Progenitor cell of endocrine pancreas (in vitro differentiated cells): ENCODE measurements at places on chromosomes 16 and 17.
A peak's percentile ranks its signal among the peaks of the same experiment; 100 is the strongest.

GRCh38 chr16:84043486-84044117 is 1.0 kb upstream of the SLC38A8 start:
- DNase-seq, result no peak

- no peak for DNase-seq
Observed at GRCh38 chr17:4953451-4953961, 2.6 kb downstream of the ENO3 start.

DNA sequence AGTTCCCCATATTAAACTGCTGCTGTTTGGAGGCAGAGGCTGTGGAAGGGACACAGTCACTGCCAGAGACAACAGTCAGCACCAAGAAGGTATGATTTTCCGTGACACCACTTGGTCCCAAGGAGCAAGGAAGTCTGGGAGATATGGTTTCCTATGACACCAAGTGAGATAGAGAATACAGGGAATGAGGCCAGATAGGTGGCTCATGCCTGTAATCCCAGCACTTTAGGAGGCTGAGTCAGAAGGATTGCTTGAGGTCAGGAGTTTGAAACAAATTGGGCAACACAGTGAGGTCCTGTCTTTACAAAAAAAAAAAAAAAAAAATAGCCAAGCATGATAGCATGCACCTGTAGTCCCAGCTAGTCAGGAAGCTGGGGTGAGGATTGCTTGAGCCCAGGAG is 90.8 kb downstream of the ABCC12 start:
- no peak for DNase-seq

DNA sequence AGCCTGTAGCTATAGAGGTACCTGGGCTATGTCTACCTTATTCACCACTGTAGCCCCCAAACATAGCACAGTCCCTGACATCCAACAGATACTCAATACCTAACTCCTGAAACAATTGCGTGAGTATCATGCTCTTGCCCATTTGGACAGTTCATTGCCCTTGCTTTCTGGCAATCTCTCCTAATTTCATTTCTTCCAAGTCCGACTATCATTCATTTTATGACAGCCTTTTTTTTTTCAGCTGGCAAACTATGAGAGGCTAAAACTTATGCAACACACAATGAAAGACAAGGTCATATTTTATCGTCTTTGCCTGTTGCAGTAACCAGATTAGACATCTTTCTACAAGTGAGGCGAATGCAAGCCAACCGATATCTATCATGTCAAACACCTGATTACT is 169.2 kb downstream of the RBFOX1 start:
- DNase-seq, result no peak

- no peak for DNase-seq
Observed at GRCh38 chr16:27289669-27290068, 21.1 kb upstream of the NSMCE1 start.

- no peak for DNase-seq
Observed at GRCh38 chr17:75064460-75064859, 17.4 kb downstream of the KCTD2 start.

DNA sequence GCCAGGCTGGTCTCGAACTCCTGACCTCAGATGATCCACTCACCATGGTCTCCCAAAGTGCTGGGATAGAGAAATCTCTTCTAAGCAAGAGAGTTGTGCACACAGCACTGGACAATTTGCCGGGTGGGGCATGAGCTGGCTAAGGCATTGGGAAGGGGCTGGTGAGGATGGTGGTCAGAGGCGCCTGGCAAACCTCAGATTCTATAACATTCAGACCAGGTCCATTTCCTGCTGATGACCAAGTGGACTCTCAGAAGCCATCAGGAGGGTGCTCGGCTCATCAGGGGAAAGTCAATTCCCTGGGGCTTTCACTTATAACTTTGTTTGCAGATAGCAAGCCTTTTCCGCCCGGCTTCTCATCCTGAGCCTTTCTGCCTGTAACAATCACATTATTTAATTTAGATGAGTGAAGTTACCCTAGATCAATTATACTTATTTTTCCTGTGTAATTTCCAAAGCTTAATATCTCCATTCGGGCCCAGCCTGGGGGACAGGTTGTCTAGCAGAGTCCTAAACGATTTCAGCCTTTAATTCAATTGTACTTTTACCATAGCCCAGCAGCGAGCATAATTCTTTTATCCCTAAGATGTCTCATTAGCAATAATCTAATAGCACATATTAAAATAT is 15.0 kb upstream of the SLC6A2 start:
- no peak for DNase-seq

DNA sequence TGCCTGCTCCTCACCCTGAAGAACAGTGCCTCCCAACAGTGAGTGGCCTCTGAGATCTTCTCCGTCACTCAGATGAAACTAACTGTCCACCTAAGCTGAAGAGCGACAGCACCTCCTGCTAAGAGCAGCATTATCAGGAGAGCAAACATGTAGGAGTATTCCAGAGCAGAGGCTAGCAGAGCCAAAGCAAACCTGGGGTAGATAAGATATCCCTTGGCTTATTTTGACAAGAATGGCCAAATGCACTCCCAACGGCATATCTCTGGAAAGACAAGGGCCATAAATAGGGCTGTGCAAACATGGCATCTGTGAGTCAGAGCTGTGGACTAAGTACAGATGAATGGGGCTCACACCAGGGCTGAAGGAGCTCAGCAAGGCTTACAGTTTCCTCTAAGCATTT is 96.3 kb downstream of the NDEL1 start:
- no peak for DNase-seq

GRCh38 chr16:27390151-27390550 is 11.8 kb upstream of the IL21R start:
- no peak for DNase-seq

DNA sequence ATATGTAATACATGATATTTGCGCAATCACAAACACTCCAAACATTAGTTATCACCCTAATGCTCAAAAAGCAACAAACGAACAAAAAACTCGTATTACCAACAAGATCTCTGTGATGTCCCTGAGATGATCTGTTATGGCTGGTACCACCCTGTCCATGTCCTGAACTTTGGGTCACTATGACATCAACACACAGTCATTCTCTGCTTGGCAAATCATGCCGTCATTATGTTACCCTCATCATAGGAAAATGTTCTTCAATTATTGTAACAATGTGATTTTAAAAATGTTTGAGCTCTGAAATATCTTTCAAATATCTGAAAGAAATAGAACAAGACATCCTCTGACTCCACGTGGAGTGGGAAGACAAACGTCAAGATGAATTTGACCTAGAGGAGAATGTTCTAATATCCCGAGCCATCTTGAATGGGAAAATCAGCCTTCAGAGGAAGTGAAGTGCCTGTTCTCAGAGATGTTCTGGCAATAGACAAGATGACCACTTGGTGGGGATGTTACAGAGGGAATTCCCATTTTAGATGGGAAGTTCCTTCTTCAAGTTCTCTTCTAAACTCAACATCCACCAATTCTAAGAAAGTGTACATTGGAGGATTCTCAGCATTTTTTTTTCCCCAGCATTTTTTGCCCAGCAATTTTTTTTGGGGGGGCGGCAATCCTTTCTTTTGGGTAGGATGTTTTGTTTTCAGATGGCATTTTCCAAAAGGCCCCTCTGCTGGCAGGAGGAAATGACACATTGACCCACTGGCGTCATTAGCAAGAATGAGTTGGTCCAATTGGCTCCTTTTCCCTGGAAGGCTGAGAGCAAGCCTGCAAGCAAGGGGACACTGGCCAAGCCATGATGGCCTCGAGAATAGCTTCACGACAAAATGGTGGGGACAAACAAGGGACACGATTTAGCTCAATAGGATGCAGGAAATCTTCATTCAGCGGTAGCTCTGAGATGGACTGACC is 3.7 kb upstream of the HSD17B2 start:
- DNase-seq, result no peak

DNA sequence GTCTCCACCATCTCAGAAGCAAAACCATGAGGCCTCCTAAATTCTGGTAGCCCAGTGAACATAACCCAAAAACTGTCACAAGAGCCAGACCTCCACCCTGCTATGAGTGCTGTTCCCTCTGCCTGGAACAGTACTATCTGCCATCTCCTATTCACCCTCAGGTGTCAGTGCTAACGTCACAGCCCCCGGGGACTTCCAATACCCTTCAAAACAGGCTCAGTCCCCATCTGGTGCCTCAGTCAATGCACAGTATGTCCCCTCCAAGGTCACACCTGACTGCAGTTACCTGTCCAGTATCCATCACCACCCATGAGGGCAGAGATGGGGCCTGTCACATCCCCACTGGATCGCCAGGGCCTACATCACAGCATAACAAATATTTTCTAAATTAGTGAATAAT is 11.5 kb downstream of the CREBBP start:
- no peak for DNase-seq

GRCh38 chr17:51000835-51001638 is 119.6 kb downstream of the SPAG9 start:
- no peak for DNase-seq

DNA sequence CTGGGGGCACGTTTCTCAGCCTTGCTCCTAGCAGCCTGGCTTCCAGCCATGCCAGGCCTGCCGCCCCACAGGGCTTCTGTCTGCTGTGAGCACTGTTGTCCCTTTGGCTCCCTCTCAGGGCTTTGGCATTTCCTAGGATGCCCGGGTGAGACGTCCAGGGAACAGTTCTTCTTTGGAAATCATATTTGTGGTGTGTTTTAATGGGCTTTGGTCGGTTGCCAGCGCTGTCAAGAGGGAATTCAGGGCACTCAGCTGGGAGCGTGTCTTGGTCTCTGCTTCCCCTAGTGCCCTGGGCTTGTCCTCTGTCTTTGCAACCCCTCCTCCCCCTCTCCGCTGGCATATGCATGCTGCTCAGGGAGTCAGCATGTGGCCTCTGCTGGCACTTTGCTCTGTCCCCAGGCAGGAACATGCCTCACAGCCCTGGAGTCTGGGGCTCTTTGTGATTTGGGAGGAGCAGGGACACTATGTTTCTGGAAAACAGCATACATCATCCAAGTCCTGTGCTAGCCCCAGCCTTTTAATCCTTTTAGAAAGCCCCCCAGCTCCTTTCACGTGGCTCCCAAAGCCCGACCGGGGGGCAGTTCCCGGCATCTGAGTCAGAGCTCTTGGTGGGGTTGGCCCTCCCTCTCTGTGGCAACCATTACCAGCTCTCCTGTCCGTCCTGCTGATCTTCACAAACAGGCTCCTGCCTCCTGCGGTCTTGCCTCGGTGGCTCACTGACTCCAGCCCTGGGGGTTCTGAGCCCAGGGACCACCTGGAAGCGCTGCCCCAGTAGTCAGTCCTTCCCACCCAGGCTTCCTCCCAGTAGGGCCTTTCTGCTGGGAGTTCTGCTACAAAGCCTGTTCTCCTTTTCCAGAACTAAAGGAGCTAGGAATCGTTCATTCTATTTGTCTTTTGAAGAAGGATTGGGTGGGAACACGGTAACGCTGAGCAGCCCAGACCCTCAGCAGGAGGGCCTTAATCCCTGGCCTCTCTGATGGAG is 26.7 kb downstream of the SAP30BP start:
- no peak for DNase-seq

GRCh38 chr17:68344701-68345136 is 53.4 kb downstream of the ARSG start:
- DNase-seq, result no peak

DNA sequence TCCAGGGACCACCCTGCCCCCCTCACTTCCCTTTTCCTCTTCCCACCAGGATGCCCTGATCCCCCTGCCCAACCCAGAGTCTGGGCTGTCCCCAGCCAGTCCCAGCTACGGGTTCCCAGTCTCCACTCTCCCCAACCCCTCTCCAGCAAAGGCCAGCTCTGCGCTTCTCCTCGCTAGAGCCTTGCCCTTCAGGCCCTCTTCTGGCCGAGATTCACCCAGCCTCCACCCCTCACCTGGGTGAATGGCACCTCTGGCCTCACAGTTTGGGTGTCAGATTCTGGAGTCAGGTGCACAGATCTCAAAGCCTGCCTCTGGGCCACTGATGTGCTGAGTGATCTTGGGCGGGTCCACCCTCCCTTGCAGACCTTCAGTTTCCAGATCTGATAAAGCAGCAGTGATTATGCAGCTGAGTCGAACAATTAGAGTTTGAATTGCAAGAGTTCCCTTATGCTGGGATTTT is 185.6 kb upstream of the TNRC6C start:
- DNase-seq, result no peak

DNA sequence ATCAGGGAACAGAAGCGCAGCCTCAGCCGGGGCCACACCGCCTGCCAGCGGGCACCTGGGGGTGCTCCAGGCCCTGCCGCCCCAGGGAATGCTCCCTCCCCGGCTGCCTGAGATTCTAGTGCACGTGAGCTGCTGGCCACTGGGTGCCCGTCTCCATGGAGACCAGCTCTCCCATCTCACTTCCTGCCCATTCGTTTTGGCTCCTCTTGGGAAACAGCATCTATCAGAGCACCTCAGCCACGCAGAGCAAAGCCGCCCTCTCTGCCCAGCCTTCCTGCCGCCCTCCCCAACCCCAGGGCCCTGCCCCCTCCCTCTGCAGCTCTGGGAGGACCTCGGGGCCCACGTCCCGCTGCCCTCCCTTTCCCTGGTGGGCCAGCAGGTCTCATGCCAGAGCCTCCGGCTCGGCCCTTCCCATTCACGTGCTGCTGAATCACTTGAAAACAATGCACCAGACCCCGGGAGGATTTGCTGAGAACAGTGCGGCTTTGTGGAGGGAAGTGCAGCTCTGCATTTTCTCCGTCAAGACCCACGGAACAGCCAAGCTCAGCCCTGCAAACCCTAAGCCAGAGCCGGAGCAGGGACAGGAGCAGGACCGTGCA is 19.4 kb downstream of the CEP295NL start:
- DNase-seq, result peak; percentile 25

DNA sequence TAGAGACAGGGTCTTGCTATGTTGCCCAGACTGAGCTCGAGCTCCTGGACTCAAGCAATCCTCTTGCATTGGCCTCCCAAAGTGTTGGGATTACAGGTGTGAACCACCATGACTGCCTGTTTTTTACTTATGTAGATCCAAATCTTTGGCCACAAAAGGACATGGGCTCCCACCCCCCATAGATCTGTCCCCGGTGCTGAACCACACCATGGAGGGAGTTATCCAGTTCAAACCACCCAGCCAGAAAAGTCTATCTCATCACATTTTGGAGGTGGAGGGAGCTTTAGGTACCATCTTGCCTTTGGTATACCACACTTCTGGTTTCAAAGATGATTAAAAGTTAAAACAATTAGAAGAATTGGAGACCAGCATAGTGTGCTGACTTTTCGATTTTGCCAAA is 26.2 kb downstream of the SHISA9 start:
- no peak for DNase-seq

- no peak for DNase-seq
Observed at GRCh38 chr16:55144651-55145050, 179.4 kb upstream of the IRX6 start.

- DNase-seq, result no peak
Observed at GRCh38 chr16:22189473-22190080, 16.5 kb upstream of the EEF2K start.

GRCh38 chr17:10398352-10398751 is 23.4 kb downstream of the MYH8 start:
- DNase-seq, result no peak
